Activated CD4-positive, alpha-beta T cell treated with anti-CD3 and anti-CD28 coated beads, Interleukin-2, Interleukin-6, amounts not matched to agents 100 ng/mL and 50 ng/mL, durations not matched to agents 16 hours and 8 hours (primary cell): ENCODE measurements at places on chromosomes 12 and 14.

DNA sequence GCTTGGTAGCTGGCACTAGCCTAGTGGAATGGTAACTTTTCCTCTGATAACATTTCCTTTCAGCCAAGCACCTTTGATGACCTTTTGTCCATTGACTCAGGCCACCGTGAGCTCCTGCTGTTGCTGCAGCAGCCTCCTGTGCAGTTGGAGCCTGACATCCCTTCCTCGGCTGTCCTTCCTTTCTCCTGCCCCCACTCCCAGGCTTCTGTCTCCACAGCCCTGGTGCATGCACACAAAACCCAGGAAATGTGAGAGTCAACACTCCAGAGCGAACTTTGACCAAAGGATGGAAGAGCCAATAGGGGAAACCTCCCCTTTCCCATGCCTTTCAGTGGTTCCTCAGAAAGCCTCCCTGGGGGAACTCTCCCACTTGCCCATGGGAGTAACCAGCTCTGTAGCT is 115.0 kb downstream of the TMEM260 start:
- no peak for DNase-seq

GRCh38 chr12:125142601-125143000 is 77.4 kb downstream of the AACS start:
- no peak for DNase-seq

- DNase-seq: no peak
Observed at GRCh38 chr14:78698991-78699390, 528.8 kb downstream of the NRXN3 start.

GRCh38 chr12:96774496-96775256 is 132.4 kb upstream of the NEDD1 start:
- no peak for DNase-seq

DNA sequence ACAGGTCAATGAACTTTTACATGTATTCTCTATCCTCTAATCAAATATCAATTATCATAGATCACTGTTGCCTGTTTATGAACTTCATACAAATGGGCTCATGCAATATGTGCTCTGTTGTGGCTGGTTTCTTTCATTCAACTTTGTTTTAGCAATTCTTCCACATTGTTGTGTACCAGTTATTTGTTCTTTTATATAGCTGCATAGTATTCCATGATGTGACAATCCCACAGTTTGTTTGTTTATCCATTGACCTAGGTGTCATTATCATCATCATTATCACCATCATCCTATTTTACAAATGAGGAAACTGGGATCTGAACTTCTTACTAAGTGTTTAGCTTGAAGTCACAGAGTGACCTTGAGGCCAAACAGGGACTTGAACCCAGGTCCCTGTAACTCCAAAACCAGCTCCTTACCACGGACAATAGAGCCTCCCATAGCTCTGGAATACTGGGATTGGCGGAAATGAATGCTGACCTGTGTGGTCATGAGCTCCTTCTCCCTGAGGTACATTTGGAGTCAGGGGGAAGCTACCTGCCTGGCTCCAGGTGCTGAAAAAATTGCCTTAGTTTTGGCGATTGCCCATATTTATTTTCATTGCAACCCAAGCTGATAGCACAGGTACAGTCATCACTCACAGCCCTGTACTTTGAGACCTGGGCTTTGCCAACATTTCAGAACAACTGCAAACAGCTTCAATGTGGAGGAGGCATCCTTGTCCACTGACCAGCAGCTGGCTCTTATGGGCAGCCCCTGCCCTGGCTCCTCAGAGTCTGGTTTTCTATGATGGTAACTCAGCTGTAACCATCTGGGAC is 9.2 kb downstream of the ZFP36L1 start:
- DNase-seq: no peak

DNA sequence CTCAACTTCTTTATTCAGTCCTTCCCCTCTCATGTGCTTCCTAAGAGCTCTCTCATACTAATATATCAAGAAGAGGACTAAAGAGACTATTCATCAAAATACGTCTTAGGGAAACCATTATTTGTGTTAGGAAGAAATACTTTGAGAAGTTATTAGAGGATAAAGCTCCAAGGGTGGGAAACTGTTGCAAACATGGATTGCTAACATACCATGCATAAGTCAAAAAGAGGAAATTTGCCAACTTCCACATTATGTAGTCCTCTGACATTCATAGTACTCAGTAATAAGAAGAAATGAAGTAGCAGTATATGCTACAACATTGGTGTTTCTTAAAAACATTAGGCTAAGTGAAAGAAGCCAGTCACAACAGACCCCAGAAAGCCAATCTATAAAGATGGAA is 128.8 kb upstream of the CLEC14A start:
- DNase-seq: no peak

DNA sequence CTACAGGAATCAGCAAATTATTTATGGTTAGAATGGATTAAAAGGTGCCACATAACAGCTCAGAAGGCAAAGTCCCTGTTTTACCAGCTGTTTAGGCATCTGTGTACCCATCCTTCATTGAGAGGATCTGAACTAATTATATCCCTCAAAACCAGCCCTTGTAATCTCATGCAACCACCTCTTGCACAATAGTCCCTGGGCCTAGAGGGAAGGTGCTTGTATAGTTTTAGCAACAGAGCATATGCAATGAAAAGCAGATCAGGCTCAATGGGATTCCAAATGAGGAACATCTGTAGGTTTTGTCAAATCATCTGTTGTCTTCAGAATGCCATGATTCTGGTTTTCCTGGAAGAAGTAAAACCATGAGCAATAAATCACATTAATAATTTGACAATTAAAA is 26.0 kb upstream of the GLIPR1L2 start:
- DNase-seq: no peak

- peak; percentile 66 for DNase-seq
Observed at GRCh38 chr14:90382491-90383125, 14.2 kb upstream of the CALM1 start.

DNA sequence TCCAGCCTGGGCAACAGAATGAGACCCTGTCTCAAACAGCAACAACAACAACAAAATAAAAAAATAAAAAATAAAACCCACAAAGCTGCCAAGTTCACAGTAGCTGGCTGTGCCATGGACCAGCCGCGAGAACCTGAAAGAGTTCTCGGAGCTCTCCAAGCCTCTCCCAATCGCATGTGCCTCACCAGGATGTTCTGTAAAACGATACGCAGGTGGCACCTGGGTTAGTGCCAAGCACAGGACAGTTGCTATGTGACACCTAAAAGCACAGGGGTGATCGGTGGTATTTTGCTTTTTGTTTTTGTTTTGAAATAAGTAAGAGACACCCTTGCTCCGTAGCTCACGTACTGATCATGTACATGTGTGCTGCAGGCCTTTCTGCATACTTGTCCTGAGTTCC is 52.4 kb downstream of the RFLNA start:
- no peak for DNase-seq

GRCh38 chr14:94857950-94858349 is 88.0 kb upstream of the GSC start:
- DNase-seq: no peak

GRCh38 chr12:47984331-47984801 is 19.9 kb downstream of the COL2A1 start:
- DNase-seq: no peak

- no peak for DNase-seq
Observed at GRCh38 chr14:68796418-68797101, 3.7 kb upstream of the ZFP36L1 start.

DNA sequence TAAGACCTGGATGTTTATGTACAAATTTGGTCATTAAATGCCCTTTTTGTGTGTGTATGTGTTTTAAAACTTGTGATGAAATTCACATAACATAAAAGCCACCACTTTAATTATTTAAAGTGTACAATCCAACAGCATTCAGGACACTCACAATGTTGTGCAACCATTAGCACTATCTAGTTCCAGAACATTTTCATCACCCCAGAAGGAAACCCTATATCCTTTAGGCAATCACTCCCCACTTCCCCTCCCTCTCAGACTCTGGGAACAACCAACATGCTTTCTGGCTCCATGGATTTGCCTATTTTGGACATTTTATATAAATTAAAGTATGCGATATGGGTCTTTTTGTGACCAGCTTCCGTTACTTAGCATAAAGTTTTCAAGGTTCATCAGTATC is 124.6 kb downstream of the TTC7B start:
- DNase-seq: no peak
